ENCODE measurements at places on chromosomes 7 and 10.
A peak's percentile ranks its signal among the peaks of the same experiment; 100 is the strongest.

- no peak for DNase-seq
Measured at GRCh38 chr10:133393401-133394063, 425 bp upstream of the MTG1 start.

GRCh38 chr10:17229016-17229716 is 1.1 kb downstream of the VIM start:
- DNase-seq: peak; percentile 96

DNA sequence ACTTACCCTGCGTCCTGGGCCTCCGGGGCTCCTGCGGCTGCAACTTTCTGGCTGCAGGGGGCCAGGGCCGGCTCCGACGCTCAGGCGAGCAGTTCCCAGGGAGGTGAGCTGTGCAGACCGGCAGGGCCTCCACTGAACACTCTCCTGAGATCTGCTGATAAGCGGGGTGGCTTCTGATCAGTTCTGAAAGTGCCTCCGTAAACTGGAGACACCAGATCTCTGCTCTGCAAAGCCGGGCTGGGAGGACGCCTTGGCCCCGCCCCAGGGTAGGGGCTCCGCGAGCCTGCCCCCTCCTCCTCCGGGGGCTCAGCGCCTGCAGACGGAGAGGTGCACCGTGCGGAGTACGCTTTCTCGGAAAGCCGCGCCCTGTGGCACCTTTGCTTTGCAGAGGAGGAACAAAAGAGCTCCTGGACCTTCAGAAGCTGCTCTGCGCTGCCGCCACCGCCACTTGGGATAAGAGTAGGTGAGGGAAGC is 141.3 kb upstream of the VKORC1L1 start:
- no peak for DNase-seq

DNA sequence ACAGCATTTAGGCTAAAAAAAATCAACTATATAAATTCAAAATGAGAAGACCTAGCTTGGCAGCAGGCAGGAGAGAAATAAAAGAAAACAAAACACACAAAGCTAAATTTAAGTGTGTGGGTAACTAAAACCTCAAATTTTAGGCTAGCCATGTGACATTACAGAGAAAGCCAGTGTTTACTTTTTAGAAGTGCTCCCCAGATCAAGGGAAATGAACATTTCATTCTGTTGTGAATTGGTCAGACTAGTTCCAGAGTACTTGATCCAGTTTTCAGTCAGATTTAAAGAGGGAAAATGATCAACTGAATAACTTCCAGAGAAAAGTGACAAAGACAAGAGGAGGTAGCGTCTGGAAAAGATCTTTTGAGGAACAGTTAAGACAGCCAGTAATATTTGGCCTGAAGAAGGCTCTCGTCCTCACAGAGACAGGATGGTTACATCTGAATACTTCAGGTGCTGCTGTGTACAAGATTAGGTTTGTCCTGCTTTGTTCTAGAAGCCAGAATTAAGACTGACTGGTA is 563.4 kb downstream of the KCNMA1 start:
- no peak for DNase-seq

- no peak for DNase-seq
Measured at GRCh38 chr7:149205690-149206381, 10.5 kb downstream of the ZNF282 start.

DNA sequence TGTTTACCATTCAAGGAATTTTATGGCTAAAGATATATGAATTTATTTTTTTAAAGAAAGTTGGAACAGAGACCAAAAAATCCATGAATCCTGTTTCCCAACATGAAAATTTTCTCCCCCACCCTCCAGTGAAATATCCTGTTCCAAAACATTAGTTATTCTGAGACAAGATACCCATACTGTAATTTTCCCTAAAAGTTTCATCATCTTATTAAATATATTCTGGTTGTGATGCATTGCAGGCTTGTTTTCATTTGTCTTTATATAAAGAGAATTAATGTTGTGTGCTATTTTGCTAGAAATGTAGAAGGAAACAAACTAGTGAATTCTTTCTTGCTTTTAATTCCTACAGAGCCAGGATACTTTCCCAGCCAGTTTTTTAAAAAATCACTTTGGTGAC is 106.6 kb downstream of the EXOC4 start:
- DNase-seq: peak; percentile 26

DNA sequence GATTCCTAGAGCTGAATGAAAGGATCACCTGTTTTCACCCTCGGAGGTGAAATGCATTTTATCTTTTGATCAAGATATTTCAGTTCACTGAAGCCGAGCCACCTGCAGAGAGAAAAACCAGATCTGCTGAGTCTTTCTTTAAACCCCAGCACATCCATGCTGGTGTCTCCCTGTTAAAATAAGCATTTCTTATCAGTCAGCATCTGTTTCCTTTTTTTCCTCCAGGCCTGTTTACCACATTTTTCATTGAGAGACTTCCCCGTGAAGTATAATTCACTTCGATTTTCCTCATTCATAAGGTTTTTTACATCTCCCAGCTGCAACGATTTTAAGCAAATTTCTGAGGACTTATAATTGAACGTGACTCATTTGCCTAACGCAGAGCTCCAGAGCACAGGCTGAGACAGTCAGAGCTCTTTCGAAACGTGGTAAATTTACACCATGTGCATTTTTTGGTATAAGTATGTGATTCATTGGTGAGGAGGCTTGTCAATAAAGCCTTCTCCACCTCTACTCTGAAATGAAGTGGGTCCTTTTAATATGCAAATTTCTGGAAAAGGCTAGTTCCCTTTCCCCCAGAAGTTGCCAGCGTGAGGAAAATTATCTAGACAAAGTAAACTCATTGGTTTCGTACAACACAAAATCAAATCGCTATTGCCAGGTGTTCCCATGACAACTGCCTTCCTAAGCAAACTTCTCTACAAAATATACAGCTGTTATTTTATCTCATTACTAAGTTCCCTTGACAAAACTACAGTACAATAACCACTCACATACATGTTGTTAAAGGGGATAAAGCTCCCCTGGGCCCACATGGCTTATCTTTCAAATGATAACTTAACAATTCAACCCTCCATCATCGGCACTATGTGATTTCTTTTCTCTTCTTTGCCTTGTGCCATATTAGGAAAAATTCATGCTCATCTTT is 374.8 kb upstream of the AKR1E2 start:
- peak; percentile 90 for DNase-seq

- no peak for DNase-seq
Measured at GRCh38 chr7:149715476-149715875, 57.9 kb downstream of the ZNF467 start.

GRCh38 chr10:99845837-99846382 is 63.5 kb downstream of the ABCC2 start:
- DNase-seq: peak; percentile 96

DNA sequence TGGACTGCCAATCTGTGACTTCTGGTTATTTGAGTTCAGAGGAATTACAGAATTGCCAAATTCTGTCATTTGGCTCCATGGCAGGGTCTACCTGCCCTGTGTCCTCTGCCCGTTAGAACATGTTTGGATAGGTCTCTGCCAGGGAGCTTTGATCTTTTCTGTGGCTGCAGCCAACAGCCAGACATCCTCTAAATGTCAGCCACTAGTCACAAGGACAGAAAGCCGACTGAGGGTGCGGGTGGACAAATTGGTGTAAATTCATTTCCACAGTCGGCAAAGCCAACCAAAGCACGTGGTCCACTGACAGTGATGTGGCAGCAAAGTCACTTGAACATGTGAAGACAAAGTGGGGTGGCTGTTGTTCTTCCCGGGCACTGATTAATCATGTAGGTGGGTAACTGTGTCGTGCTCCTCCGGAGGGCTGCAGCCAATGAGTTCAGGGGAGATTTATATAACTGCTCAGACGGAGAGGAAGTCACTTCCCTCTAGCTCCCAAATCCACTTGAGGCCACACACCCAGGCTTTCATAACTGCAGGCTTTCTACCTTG is 26.7 kb upstream of the CAMK1D start:
- DNase-seq: no peak

GRCh38 chr10:13439313-13440184 is 89.3 kb downstream of the BEND7 start:
- DNase-seq: peak; percentile 41

- DNase-seq: peak; percentile 87
Measured at GRCh38 chr10:132637477-132638129, 100.0 kb downstream of the INPP5A start.

DNA sequence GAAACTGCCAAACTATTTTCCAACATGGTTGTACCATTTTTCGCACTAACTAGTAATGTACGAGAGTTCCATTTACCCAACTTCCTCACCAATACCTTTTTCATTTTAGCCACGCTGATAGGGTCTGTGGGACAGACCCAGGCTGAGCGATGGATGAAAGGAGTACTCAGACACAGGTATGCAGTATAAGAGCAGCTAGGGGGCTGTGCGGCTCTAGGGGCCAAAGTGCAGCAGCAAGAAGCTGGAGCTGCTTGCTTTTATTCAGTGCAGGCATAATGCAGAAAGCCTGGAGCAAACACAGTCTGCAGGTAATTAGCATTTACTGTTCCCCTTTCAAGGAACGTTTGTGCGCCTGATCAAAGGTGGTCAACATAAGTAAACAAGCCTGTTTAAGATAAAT is 21.0 kb downstream of the UCMA start:
- DNase-seq: no peak

DNA sequence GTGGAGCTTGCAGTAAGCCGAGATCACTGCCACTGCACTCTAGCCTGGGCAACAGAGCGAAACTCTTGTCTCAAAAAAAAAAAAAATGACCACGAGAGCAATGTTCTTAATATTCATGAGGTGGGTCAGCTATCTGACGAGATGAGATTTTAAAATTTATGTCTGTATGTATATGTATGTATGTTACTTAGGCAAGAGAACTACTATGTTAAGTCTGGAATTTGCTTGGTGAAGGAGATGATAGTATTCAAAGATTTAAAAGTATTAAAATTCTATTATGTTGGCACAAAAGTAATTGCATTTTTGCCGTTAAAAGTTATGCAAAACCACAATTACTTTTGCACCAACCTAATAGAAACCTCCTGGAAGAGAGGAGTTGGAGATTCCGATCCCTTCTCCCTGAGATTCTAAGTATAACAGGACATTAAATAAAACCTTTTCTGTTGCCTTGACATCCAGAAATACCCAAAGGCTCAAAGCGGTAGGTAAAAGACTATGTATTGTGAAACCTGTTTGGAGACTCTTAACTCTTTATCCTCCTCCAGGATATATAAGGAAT is 114.3 kb upstream of the TNS3 start:
- DNase-seq: no peak

GRCh38 chr7:112882022-112882421 is 91.8 kb upstream of the TMEM168 start:
- DNase-seq: no peak

DNA sequence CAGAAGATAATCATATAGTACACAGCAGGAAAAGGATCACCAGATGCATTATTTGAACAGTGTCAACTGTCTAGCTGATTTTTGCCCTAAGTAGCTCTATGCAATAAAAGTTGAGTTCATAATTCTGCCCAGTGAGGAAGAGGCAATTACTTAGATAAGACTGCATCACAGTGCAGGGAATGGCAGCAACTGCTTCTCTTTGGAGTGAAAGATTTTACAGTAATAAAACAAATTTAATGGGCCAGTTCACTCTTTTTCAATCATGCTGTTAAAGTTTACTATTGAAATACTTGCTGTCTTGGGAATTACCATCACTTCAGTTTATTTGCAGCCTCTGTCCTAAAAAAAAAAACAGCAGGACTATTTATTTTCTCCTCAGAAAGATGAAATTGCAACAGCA is 907.9 kb downstream of the ANKRD7 start:
- no peak for DNase-seq

GRCh38 chr10:126422567-126422966 is 34.3 kb upstream of the ADAM12 start:
- peak; percentile 66 for DNase-seq

- DNase-seq: no peak
Measured at GRCh38 chr7:39085189-39085588, 107.5 kb downstream of the POU6F2 start.

- peak; percentile 82 for DNase-seq
Measured at GRCh38 chr7:17027143-17027788, 145.5 kb upstream of the AGR3 start.

GRCh38 chr10:78952030-78952429 is 116.7 kb upstream of the ZMIZ1 start:
- no peak for DNase-seq

- no peak for DNase-seq
Measured at GRCh38 chr7:16524332-16524731, 2.3 kb upstream of the LRRC72 start.

DNA sequence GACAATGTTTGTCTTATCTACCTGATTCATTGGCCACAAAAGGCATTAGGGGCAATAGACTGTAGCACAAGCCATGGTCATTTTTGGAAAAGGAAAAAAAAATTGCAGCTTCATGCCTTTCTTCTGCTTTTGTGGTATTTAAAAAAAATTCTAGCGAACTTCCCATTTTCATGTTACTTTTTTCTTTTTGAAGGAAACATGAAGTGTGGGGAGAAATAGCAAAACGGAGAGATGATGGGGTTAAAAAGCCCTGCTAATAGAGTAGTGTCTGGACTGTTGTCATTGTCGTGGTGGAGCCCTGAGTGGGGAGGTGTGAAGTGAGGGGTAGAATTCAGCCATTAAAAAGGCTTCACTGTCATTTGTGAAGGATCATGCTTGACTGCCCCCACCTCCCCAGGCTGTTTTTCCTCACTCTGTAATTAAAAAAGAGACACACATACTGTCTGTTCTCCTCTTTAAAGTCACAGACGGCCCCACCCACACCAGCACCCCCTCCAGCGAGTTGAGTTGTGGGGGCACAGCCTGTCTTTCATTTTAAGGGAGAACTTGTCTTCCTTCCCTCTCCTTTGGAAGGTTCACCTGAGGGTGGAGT is 272.4 kb downstream of the CREB5 start:
- no peak for DNase-seq

DNA sequence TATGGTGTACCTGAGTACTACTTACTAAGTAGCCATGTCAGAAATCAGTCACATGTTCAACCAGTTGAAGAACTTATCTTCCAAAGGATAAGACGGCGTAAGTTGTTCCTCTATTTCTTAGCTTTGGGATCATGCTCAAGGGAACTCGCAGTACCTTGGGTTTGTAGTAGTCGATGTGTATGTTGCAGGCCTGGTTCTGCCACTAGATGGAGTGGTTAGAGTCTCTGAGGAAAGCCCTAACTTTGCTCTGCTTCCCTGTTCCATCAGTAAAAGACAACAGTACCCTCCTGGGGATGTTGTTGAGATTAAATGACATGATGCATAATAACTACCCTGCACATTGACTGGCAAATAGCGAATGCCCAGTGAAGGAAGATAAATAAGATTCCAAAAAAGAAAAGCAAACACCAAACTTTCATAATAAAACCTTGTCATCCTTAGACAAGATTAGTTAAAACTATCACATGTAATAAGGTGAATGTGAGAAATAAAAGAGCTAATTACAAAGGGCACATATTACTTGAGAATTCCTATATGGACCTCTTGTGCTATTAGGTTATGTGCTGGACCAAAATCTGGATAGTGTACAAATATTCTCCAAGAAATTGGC is 165.9 kb downstream of the ABCA13 start:
- peak; percentile 10 for DNase-seq
